CD14-positive monocyte (primary cell): ENCODE measurements at places on chromosomes 2 and 18.

DNA sequence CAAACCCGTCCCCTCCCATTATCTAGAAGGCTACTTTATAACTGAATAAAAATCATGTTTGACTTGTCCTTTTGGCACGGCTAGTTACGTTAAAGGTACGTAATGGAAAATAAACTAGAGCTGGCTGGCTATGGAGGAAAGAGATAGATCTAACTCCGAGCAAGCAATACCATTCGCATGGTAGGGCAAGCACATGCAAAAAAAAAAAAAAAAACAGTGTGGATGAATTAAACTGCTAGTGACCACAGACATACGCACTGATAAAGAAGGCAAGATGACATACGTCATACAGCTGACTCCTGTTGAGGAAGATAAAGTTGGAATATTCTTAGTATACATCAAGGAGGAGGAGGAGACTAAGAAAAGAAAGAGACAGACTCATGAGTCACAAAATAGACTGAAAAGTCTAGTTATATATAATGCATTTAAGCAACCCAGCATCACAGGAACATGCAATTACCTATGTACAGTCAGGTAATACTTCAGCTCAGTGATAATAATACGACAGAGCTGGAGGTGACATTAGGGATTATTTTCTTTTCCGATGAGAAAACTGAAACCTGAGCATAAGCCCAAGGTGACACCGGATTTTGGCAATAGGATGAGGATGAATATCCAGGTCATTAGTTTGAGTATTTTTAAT, 37.9 kb upstream of the NARS1 start:
- DNase-seq = no peak

DNA sequence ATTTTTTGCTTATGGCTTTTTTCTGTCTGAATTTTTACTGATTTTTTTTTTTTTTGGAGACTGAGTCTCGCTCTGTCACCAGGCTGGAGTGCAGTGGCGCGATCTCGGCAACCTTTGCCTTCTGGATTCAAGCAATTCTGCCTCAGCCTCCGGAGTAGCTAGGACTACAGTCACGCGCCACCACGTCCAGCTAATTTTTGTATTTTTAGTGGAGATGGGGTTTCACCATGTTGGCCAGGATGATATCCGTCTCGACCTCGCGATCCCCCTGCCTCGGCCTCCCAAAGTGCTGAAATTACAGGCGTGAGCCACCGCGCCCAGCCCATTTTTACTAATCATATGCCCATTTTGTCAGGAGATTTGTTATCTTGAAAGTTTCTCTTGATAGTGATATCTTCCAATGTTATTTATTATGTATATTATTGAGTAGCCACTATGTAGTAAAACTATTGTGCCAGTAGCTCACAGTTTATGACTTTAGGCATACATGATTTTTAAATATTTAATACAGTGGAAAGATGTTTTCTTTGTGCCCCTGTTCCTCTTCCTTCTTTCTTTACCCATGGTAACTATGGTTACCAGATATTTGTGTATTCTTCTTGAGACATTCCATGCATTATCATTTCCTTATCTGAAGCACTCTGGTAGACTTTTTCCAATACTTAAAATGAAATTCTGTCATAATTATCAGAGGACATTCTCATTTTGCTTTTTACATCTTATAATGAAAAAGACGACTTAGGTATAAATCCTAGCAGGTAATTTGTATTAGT, 2.1 kb downstream of the HAT1 start:
- DNase-seq = peak; percentile 6

DNA sequence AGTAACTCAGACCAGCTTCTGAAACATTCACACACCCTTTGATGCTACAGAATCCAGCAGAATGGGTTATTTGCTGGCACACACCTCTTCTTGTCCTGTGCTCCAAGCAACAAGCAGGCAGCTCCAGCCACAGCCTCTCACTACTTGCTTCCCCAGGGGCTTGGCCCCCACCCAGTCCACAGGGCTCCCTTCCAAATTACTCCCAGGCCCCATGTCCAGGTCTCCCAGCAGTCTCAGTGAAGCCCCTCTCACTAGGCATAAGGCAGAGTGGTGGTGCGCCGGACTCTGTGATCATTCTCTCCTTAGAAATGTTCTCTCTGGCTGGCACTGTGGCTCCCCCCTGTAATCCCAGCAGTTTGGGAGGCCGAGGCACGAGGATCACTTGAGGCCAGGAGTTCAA, 25.9 kb downstream of the ITM2C start:
- no peak for DNase-seq

- DNase-seq = no peak
Measured at GRCh38 chr18:37144921-37145320, 316.0 kb downstream of the KIAA1328 start.

DNA sequence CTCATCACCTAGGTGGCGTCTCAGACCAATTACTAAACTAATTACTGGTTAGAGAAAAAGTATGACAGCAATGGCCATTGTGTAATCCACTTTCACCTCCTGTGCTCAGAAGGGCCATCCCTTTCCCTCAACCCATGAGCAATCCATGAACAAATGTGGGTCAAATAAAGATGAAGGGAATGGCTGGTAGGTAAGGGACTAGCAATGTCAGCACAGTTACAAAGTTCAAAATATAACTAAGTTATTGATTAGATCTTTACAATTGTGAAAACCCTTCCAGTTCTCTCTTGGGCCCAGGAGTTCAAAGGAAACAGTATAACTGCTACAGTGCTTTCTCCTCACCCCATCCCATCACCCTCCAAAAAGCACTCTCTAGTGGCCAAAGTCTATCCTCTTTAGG, 98.3 kb downstream of the DTNA start:
- DNase-seq = no peak

GRCh38 chr2:161250864-161251436, 57.3 kb upstream of the PSMD14 start:
- peak; percentile 13 for DNase-seq

DNA sequence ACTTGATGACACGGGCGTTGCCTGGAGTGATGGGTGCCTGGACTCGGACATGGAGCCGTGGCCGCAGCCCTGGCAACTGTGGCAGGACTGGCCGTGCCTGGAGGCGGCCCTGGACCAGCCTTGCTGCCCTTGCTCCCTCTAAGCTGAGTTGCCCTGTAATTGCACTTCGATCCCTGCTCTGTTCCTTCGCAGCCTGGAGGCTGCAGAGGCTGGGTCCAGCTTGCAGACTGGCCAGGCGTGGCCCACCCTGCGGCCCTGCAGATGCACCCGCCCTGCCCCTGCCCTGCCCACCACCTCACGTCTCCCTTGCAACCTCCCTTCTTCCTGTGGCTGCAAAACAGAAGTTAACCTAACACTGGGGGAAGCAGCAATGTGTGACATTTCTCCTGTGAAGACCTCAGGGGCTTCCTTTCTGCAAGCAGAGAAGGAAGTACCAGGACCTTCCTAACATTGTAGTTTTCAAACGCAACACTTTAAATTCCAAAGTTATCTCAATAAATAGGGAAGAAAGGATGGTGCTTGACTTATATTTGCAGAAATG, 174.6 kb upstream of the TPO start:
- no peak for DNase-seq

DNA sequence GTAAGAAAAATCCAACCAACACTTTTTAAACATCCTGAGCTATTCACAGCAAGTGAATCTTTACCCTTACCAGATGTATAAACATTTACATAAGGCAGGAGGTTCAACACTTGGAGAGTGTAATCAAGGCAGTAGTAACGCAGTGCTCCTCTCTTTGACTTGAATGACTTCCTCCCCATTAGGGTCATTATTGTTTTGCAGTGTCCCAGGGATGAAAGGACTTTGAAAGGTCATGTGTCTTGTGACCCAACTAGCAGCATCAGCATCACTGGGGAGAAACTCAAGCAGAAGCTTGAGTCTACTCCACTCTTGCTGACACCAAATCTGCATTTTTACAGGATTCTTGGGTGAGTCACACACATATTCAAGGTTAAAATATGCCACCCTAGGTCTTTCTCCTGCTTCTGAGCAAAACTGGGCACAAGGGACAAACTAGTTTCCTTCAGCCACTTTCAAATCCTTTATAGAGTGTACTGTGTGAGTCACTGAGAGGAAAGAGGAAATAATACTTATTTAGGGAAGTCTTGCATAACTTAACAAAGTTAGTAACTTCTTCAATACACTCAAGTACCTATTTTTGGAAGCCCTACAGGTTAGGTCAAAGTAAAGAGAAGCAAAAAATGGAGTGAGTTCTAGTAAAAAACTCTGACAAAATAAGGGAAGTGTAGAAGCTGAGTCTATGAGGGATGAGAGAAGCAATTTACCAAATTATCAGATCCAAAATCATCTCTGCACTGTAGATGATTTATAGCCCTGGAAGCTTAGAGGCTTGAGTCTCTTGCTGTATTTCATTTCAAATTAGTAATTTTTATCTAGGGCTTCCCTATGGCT, 51.0 kb upstream of the EML4 start:
- DNase-seq = peak; percentile 97

DNA sequence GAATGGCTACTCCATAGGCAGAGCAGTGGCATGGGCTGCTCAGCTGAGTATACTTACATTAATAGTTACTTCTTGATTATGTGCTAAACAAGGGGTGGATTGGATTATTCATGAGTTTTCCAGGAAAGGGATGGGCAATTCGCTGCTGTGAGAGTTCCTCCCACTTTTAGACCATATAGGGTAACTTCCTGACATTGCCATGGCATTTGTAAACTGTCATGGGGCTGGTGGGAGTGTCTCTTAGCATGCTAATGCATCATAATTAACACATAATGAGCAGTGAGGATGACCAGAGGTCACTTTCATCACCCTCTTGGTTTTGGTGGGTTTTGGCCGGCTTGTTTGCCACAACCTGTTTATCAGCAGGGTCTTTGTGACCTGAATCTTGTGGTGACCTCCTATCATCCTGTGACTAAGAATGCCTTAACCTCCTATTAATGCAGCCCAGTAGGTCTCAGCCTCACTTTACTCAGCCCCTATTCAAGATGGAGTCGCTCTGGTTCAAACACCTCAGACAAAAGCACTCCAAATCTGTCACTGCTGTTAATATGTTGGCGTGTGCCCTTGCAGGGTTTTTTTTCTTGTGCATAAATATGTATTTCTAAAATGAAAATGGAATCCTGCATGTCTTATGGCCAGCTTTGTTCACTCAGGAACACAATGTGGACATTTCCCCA, 56.0 kb downstream of the CYBRD1 start:
- DNase-seq = no peak

GRCh38 chr18:26271917-26272549, 45.8 kb downstream of the TAF4B start:
- DNase-seq = no peak

DNA sequence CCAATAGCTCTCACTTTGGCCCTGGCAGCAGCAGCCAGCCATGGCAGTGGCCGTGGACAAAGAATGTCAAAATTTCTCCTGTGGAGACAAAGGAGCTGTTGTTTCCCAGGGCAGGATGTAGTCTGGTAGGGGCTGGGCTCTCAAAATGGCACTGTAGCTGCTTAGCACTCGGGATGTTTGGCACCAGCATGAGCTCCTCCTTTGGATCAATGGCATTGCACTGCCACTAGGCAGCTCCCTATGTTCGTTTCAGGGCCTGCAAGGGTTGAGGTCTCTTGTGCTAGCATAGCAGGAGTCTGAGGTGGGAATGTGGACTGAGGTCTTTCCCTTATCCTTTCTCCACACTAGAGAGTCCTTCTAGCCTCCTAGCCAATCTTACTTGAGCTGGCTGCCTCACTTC, 948.8 kb upstream of the FAM98A start:
- DNase-seq = no peak

DNA sequence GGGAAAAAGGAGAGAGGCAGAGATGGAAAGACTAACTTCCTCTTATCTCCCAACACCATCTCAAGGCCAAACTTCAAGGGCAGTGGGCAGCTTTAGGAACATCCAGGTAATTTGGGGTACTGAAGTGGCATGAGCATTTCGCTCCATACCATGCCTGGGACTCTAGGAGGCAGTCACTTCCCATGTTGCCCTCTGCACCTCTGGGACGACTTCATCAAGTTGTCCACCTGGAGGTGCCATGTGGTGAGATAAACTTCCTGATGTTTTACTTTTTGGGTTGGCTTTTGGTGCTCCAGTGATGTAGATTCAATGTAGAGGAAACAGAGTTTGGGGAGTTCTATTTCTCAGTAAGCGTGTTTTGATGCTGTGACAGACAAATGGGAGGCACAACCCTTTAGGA, 56.3 kb upstream of the UPP2 start:
- no peak for DNase-seq

- no peak for DNase-seq
Measured at GRCh38 chr2:126859631-126860030, 39.1 kb upstream of the TEX51 start.

DNA sequence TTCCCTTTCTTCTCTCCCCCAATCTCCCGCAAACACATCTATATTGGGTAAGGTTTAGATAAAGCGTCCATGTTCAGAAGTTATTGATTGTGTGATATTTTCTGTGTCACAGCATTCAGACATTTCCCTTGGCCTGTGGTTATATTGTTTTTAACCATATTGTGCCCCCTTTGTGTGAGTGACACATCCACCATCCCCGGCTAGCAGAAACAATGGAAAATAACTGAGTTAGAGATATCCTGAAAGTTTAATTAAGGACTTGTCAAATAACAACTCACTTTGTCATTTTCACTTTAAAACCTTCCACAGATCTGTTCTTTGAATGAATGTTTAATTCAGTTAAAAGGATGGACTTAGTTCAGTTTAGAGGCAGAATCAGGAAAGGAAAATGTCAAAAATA, 151.0 kb downstream of the KCNJ3 start:
- DNase-seq = no peak

GRCh38 chr2:11574176-11575046, 40.6 kb downstream of the GREB1 start:
- DNase-seq = no peak

DNA sequence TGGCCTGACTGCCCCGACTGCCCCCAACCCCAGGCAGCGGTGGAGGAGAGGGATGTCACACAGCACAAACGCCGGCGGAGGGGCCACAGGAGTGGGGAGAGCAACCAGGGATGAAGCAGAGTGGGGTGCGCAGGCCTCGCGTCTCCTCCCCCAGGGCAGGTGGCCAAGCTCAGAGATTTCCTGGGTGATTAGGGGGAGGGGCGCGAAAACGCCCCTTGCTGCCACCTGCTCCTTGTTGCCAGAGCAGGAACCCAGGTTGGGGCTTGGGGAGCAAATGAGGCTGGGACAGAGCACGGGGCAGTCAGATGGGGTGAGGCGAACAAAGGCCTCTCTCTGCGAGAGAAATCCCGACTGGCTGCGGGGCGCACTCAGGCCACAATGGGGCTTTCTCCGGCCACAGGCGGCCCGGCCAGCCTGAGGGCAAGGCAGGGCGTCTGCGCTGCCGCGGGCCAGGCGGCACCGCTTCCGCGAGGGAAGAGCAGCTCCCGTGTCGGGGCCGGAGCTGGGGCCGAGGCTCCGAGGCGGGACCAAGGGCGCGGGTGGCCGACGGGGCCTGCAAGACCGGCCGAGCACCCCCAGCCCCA, 11.5 kb downstream of the TEX44 start:
- DNase-seq = no peak
